AG10803 (cell line): ENCODE measurements at places on chromosomes 4 and X.

DNA sequence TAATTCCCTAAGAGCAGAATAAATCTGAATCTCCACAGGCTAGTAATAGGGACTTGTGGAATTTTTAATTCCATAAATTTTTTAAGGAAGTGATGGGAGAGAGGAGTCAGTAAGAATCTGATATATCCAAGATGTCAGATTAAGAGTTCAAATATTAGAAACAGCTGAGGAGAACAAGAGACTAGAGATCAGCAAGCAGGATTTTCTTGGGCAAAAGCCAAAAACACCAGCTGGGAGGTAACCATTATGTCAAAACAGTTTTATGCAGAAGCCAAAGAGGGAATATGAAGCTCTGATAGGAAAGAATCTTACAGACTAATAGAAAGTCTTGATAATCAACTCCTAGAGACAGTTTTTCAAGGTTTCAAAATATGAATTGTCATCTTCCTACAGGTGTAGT lies 72.2 kb upstream of the RBPJ start:
- DNase-seq, result peak; percentile 80

DNA sequence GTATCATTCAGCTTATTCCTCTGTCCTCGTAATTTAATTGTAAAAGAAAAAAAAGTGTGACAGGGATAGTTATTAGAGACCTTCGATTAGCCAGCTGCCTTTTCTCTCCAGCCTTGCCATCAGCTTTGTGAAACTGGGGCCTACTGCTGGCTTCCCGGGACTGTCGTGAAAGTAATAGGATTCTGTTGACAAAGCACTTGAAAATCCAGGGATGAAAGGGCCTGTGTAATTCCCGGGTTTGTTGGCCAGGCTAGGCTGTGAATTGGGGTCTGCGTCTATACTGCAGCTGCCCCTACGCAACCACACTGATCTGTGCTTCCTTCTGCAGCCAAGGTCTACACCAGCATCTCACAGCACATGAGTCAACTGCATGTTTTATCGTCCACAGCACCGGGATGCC lies 120.4 kb upstream of the SCML1 start:
- no peak for DNase-seq

DNA sequence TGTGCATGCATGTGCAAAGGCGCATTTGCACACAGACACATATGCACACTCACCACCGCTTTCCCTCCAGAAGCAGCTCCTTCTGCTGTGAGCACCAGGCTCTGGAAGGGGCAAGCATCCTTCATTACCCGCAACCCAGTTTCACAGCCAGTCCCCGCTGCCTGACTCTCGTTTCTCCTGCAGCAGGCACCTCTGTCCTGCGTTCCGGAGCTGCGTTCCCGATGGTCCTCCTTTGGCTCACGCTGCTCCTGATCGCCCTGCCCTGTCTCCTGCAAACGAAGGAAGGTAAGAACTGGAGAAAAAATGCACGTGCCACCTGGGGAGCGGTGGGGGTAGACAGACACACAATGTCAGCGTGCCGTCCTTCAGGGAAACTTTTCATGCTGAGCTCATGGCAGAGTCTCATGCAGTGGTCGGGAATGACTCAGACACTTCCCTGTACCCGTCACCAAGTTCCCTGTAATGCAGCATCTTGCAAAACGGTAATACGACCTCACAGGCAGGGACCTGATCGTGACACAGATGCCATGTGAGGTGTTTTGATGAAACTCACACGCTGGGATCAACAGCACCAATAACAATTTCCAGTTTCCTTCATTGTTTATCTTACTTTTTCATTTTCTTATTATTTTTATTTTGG lies 5.1 kb downstream of the IL3RA start:
- DNase-seq, result no peak

DNA sequence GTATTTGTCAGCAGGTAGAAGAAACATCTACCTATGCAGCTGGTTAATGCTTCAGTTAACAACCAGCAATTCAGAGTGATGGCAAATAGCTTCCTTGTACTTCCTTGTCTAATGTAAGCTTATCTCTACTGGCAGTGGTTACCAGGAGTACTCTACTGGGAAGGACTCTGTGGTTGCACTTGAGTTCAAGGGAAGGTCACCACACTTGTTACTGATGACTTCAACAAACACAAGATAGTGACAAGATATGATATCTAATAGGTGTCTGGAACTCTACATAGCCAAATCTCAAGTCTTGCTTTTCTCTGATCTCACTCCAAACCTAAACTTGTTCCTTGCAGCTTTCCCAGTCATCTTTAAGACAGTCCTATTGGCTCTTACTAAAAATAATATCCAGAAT lies 1644.9 kb upstream of the TENM3 start:
- DNase-seq, result no peak

DNA sequence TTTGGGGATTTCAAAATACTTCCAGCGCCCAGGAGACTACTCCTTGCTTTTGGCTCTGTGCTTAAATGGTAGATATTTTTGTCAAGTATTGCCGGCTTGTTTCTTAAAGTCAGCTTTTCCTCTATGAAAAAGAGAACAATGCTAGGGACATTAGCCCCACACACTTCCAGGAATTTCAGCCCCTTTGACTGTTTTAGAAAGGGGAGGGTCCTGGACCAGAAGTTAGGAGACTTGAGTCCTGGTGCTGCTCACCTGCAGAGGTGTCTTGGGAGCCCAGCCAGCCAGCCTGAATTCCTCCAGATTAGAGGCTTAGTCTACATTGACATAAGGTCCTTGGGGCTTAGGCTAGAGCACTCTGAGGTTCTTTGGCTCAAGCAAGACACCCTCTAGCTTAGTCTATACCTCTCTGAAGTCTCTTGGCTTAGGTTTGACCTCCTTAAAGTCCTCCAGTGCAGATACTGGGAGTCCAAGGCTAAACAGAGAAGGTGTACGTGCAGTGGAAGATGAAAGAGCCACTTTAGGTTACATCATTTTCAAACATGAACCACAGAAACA lies 1.6 kb upstream of the SETD7 start:
- DNase-seq, result no peak

GRCh38 chr4:169397762-169398161 lies 127.0 kb upstream of the SH3RF1 start:
- peak; percentile 75 for DNase-seq

DNA sequence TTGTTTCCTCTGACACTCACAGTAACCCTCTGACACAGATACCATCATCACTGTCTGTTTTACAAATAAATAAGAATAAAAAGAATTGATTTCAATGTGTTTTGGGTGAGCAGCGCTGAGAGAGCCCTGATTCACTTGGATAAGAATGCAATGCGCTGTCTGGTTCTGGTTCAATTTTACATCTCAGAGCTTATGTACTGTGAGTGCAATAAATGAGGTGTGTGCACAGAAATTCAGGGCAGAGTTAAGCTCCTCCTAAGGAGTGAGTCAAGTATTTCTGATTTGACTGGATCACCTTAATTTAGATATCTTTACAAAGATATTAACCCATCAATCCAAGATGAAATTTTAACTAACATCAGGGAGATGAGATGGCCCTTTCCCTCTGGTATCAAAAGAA lies 11.2 kb downstream of the FAM9C start:
- DNase-seq, result no peak

DNA sequence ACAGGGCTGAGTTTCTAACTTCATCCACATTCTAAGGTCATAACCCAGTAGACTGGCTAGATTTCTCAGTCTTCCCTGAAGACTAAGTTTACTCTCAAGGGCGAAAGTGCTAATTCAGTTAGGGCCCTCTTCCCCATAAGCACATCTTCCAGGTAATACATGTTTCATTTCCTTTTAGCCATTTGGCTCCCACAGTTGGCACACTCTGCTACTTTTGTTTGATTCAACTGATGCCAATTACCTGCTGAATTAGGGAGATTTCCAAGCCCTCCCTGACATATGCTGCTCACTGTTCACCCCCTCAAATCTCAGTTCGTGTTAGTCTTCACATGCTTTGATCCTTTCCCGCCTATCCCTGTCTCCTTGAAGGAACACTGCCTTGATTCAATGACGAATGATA lies 17.0 kb upstream of the WDR17 start:
- DNase-seq, result no peak

DNA sequence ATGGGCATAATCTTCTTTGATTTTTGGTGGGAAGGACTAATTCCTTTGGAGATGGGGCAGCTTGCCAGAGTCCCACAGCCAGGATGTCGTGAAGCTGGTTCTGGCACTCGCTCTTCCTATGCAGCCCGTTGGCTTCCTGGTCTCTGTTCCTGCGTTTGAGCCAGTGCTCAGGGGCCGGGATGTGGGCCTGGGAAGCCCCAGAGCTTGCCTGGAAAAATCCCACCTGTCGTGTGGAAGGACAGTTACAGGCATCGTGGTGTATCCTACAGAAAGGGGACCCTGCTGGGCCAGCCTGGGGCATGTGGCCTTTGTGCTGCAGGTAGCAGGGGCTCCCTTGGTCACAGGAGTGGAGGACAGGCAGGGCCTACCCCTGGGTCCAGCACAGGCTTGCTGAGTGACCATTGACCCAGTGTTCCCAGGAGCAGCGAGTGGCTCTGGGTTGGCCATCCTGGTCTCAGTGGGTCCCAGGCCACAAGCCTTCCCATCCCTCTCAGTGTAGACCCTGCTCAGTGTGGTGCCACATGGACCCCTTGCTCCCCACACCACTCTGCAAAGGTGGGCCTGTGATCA lies 50.2 kb downstream of the ADRA2C start:
- no peak for DNase-seq

DNA sequence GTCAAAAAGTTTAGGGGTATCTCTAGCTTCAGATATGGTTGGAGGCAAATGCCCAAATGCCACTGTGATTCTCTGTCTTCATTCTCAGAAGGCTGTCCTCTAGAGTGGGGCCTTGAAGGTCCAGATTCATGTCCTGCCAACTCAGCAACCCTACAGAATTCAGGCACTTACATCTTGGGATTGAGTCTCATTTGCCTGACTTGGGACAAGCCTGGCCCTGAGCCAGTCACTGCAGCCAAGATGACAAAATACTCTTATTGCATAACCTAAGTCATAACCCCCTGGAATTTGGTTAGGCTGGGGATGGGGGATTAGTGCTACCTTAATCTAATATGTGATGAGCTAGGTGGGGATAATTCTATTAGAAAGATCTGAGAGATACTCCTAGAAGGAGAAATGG lies 100.5 kb downstream of the AREG start:
- peak; percentile 39 for DNase-seq

DNA sequence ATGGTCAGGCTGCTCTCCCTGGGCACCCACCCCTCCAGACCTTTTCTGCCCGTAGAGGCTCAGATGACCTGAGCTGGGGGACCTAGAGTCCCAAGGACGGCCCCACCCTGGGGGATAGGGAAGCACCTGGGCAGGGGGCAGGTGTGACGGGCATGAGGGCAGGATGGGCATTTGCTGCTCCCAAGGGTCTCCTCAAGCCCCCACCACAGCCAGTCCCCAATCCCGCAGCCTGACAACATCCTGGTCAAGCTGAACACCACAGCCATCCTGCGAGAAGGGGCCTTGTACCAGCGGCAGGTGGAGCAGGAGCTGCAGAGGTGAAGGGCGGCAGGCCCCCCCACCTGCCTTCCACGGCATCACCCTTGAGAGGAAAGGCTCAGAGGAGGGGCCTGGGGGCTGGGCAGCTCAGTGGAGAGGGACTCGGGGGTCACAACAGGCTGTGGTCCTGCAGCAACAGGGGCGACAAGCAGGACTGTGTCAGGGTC lies 17.8 kb upstream of the RNF4 start:
- DNase-seq, result no peak

DNA sequence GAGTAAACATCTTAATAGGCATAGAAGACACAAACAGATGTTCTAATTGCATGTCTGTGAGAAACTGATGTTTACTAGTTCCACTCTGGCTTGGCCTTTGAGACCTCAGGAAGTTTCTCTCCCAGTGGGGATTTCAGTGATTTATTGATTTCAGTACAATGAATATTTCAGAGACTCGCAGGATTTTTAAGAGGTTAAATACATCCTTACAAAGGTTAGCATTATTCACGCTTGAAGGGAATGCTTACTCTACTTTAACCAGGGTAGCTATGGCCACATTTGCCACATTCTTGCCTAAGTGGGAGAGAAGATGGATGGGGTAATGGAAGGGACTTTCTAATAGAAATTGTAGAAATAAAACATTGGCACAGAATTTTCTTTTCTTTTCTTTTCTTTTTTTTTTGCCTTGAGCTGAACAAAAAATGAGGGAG lies 480.1 kb downstream of the SPRY1 start:
- DNase-seq, result peak; percentile 48

GRCh38 chr4:7929118-7929951 lies 10.3 kb downstream of the AFAP1 start:
- DNase-seq, result no peak

- no peak for DNase-seq
Observed at GRCh38 chrX:133781174-133781573, 204.2 kb downstream of the GPC3 start.

DNA sequence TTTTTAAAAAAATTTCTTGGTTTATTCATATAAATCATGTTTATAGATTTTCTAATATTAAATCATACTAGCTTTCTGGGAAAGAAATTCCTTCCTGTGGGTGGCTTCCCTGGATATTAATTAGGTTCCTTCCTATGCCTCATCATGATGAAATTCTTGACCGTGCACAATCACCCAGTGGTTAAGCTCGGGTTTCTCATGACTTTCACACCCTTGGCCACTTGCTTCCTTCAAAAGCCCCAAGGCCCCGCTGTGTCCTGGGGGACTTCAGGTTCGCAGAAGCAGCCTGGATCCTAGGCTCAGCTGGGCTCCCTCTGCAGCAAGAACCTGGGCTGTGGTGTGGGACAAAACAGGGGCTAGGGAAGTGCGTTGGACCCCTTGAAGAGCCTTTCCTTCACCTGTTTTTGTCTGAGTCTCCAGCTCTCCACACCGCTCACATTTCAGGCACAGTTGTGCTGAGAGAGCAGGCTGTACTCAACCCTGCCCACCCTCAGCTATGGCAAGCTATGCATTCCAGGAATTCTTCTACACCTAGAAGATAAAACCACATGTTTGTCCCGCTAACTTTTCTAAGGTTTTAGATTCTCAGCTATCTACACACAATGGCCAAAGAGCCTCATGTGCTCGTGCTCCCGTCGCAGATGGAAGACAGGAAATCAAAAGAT lies 48.9 kb upstream of the TMSB15B start:
- DNase-seq, result peak; percentile 11

DNA sequence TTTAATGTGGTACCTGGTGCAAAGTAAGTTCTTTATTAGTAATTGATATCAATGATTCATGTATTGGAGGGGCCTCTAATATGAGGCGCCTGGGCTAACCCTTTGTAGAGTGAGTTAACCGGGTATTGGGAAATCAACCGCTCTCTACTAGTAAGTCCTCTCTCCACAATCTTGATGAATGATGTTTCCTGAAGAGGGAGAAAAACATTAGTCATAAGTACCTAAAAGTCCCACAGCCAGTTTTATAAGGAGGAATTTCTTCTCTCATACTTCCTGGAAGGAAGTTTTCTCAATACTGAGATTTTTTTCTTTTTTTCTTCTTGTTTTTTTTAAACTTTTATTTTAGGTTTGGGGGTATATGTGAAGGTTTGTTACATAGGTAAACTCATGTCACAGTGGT lies 62.3 kb downstream of the AGTR2 start:
- peak; percentile 72 for DNase-seq

DNA sequence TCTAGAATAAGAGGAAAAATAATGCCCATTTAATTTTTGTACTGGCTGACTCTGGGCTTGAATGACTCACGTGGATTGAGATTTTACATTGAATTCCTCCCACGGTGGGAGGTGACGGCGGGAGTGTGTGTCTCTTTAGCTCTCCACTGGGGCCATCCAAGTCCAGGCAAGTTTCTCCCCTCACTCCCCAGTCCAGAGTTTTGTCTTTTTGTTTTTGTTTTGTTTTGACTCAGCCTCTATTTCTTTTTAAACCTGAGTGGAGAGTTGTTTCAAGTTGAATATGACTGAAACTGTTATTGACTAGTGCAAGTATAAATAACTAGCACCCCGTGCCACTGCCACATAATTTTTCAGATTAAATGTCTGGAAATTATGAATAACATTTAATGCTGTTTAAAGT lies 13.6 kb downstream of the CHST7 start:
- DNase-seq, result peak; percentile 43

GRCh38 chr4:138259824-138260223 lies 17.7 kb upstream of the SLC7A11 start:
- peak; percentile 64 for DNase-seq
